ENCODE measurements at places on chromosomes 2 and 18.

GRCh38 chr2:118988706-118989105 lies 46.7 kb downstream of the MARCO start:
- DNase-seq, result peak; percentile 9

DNA sequence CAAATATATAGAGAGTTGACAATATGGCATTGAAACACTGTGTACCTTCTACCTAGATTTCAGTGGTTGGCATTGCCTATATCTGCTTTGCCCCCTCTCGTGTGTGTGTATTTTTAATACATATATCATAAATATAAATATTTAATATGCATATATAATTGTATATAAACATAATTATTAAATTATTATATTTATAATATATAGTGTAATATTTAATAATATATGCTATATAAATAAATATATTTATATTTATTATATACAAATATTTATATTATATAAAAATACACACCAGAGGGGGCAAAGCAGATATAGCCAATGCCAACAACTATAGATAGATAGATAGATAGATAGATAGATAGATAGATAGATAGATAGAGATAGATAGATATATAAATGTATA lies 124.1 kb downstream of the KIAA1328 start:
- DNase-seq, result no peak

GRCh38 chr18:2857491-2858131 lies 10.8 kb downstream of the EMILIN2 start:
- DNase-seq, result peak; percentile 60

DNA sequence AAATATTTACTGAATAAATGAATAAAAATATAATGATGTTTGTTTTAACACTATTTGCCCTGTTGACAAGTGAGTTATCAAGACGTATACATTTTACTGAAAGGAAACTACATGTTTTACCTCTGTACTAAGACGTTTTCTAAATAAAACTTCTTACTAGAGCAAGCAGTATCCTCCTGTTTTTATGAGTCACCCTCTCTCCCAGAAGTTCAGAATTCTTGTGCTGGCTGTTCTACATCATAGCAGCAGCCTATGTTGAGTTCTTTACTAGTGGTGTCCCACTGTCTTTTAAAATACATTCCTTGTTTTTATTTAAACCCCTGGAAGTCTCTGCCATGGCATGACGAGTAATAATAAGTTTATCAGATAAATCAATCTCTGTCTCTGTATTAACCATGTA lies 297.4 kb downstream of the CALCRL start:
- no peak for DNase-seq

- no peak for DNase-seq
These were observed 134.5 kb downstream of the LRRTM1 start for GRCh38 chr2:80169811-80170594.

GRCh38 chr2:237695201-237695780 lies 67.9 kb downstream of the LRRFIP1 start:
- no peak for DNase-seq

DNA sequence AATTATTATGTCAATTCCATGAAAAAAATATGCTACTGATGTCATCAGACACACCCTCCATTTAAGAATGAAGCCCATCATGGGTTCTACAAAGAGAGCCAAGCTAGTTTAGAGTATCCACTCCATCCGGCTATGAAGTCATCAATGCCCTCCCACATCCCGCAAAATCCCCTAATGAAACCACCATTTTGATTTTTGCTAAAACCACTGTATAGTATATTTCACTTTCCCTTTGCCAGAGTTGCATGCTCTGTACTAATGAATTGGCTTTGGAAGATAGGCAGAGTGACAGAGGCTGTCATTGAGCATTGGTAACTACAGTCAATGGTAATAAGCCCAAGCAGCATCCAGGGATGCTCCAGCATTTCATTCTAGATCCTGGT lies 118.6 kb downstream of the ANKRD44 start:
- no peak for DNase-seq
